ENCODE measurements at places on chromosomes 5 and 9.

DNA sequence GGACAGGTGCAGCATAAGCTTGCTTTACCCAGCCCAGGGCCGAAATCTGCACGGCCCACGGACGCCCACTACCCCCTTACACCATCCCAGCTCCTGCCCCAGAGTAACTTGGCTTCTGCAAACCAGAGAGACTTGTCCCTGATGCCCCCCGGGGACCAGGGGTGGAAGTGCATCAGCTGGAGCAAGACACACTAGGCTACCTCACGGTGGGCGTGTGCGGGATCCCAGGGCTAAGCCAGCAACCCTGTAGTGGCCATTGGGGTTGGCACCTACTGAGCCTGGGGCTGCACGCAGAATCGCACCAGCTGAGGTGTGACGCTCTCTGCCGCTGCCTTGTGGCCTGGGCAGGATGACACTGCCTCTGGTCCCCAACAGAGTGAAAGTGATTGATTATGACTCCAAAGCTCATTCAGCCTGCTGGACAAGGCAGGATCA, 6.1 kb upstream of the ZNF79 start:
- peak; percentile 51 for DNase-seq

- DNase-seq, result peak; percentile 45
These were observed 11.1 kb downstream of the GAPVD1 start for GRCh38 chr9:125272697-125273096.

- no peak for DNase-seq
These were observed 425.5 kb upstream of the DAB2 start for GRCh38 chr5:39850291-39850690.

- no peak for DNase-seq
These were observed 292.4 kb upstream of the ACO1 start for GRCh38 chr9:32092031-32092430.

GRCh38 chr9:35798658-35799374, 7.4 kb downstream of the NPR2 start:
- DNase-seq, result peak; percentile 15

DNA sequence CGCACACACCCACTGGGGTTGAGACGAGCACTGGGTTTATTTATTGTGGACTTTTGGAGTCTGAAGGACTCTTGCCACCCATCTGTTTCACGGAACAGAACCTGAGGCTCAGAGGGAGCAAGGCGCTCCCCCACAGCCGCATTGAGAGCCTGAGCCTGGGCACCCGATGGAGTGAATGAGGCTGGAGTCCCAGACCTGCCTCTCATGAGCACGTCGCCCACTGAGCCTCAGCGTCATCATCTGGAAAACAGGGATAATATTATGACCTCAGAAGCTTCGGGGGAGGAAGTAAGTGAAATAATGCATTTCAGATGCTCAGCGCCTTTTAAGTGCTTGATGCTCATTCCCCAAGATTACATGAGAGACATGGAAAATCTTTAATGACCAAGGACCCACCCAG, 5.5 kb downstream of the NEK6 start:
- DNase-seq, result no peak

- DNase-seq, result no peak
These were observed 33.8 kb downstream of the NEUROG1 start for GRCh38 chr5:135501965-135502364.

GRCh38 chr5:96172436-96172835, 210.8 kb upstream of the ELL2 start:
- no peak for DNase-seq

DNA sequence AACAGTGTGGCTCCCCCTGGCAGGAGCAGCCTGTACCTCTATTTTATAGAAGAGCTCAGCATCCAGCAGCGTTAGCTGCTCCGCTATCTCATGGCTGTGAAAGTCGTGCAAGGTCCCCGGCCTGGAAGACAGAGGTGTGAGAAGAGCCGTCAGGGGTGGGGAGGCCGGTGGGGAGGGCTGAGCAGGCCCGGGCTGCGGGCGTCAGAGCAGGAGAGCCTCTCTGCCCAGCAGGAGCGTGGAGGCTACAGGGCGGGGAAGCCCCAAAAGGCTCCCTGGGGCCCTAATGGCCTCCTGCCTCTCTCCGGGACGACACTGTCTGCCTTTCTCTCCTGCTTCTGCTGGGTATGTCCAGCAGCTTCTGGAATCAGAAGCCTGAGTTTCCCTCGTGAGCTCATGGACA, 42.6 kb downstream of the PRRT1B start:
- DNase-seq, result no peak

DNA sequence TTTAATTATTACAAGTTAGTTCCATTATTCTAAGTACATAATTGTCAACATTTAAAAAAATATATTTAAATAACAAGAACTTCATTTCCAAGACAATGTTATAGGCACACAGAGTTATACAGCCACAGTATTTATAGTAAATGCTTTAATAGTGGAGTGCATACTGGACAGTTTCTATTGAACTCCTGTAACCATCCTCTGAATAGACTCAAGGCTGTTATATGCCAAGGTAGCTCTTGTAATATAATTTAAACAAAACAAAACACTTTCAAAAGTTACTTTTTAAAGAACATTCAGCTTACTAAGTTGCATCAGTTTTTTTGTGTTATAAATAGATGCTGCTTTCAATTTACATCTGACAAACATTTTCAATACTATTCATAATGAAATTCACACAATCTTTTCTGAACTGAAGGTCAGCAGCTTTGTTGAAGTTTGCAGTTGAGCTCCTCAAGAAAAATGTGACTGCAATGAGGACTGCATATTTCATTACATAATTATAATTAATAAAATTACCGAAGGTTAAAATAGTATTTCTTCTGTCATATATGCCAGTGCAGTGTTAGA, 549.9 kb upstream of the CYLC2 start:
- DNase-seq, result no peak

DNA sequence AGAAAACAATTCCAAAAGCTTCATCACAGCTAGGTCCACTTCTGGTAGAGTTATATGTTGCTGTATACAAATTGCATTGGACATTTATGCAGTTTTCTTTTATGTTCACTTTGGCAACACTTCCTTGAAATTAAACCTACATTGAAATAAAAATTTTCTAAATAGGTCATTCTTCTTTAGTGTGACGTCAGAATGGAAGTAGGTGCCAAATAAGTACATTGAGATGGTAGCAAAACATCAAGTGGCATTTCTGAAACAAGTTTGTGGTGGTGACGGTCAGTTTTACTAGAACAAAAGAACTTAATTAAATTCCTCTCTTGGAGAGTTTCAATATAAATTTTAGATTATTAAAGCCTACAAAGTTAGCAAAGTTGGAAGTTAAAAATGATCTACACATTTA, 895.1 kb downstream of the CDH9 start:
- no peak for DNase-seq

DNA sequence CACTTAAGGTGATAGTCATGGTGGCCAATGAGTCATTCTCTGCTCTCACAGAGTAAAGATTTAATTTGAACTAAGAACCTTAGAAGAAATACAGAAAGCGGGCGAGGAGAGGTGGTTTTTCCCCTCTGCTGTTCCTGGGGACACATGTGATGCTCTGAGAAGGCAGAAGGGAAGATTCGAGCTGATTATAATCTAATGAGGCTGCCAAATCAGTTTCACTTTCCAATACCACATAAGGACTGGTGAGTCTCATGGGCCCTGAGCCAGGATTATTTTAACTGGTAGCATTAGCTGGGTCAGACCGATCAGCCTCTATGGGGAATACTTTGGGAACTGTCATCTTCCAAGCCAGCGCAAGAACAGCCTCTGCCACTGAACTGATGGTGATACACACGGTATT, 116.5 kb downstream of the SLC1A3 start:
- DNase-seq, result no peak

Measured in T47D (cell line).